ENCODE measurements at places on chromosomes 1 and 21.

- no peak for DNase-seq
Measured at GRCh38 chr21:34345892-34346291, 17.9 kb upstream of the KCNE2 start.

DNA sequence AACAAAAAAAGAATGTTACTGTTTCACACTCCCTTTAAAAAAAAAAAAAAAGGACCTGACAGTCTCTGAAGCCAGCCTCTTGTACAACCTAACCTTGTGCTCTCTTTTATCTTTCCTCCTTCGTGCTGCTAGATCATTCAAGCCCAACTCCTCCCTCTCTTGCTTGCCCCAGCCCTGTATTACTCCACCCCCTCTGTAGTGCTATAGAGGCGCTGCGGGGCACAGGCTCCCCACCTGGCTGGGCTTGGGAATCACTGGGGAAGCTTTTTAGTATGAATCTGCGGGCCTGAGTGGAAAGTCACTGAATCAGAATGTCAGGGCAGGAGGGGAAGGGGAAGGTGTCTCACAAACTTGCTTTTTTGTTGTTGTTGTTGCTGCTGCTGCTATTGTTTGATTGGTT is 383.7 kb upstream of the CAMK1G start:
- no peak for DNase-seq

DNA sequence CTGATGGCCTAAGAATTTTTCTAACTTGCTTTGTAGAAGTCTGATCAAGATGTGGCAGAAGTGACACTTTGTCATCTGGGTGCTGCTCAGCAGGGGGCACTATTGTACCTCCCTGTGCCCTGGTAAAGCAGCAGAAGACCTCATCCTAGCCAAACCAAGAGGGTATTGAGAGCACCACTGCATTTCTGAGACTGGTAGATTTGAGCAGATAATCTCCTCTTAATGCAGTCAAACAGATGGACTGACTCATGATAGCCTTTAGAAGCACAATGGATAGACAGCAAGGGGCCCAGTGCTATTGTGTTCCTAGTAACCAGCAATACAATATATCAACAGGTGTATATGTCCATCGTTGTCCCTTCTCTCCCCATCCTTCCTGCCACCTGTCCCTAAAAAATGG is 5.7 kb downstream of the TPM3 start:
- DNase-seq = peak; percentile 72

GRCh38 chr1:11314959-11315358 is 42.0 kb downstream of the UBIAD1 start:
- DNase-seq = no peak

DNA sequence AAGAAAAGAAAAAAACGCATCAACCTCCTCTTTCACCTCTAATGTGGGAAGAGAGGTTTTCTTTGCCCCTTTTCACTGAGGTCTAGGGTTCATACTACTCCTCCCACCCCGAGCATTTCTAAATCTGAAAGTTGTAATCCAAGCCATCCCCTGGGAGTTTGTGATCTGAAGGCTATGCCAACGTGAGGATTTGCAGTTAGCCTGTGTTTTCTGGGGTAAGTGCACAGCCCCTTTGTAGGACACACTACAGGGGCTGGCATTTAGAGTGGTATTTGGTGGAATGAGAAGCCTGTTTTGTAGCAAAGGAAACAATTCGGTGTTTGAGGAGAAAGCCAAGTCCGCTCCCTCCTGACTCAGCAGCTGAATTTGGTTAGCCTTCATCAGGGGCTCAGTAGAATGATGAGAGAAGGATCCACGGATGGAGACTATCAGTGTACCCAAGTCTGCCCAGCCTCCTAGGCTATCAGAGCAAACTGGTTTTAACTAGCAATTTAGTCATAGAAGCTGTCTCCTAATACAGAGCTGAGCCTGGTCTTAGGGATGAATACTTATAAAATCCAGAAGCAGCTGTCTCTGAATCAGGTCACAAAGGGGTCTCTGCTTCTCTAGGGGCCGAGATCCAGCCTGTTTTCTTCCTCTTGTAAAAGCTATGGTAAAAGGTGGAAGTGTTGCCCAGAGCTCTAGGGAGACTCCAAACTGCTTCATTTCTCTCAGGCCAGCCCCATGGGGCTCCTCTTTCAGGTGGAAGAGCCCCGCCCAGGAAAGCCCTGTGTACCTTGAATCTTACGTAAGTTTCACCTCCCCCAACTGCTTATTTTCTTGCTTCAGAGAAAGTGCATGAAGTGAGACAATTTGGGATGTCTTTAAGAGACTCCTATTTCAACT is 2.1 kb downstream of the PCP4L1 start:
- DNase-seq = no peak

GRCh38 chr1:60431593-60431992 is 358.0 kb upstream of the C1orf87 start:
- DNase-seq = no peak

DNA sequence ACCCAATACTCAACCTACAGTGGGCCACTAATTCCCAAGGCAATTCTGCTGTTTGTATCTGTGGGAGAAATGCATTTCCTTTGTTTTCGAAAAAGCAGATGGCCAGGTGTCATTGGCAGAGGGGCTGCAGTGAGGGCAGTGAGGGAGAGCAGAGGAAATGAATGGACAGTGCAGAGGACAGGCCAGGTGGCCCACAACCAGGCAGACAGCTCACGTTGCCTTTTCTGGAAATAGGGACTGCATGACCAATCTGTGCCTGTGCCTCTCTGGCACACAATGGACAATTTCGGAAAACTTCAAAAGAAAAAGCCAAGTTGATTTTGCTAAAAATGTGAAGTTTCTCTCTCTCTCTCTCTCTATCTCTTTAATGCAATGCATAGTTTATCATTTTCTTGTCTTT is 52.6 kb upstream of the ETS2 start:
- DNase-seq = no peak

DNA sequence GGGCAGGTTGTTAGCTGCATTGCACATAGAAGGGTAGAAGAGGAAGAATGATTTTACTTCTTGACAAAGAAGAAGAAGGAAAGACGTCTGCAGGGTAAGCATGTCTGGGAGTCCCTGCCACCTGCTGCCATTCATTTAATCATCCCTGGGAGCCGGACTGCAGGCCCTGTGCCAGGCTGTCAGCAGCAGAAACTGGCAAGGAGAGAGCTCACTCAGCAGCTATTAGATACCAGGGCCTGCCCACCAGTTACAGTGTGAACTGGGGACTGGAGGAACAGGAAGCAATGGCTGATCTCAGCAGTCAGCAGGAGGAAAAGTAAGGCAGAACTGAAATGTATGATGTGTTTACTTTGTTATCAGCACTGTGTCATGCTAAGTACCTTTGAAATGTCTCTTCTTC is 75.7 kb upstream of the C1orf87 start:
- no peak for DNase-seq

GRCh38 chr21:40646651-40647050 is 200.3 kb downstream of the DSCAM start:
- no peak for DNase-seq

DNA sequence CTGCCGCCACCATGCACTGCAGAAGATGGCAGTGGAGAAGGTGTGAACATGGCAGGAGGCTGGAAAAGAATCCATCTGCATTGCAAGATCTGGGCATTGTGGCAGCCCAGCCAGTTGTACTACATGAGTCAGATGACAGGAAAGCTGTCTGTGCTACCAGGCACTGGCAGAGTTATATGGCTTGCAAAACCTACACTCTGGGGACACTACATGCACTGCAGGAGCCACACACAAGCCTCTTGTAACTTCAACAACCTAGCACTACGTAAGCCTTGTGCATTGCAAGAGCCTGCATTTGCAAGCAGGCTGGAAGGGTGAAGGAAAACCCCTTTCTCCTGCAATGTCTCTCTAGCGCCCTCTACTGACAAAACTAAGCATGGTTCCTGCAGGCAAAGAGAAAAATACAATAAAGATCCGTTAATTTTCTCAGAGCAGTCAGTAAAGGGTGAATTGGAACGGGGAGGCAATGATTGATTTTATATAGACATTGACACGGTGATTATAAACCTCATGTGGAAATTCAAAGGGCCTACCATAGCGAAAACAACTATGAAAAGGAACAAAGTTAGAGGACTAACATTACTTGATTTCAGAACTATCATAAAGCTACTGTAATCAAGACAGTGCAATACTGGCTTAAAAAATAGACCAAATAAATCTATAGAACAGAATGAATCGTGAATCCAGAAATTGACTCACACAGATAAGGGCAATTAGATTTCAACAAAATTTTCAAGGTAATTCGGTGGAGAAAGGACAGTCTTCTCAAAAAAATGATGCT is 26.2 kb upstream of the DYNLT5 start:
- peak; percentile 70 for DNase-seq

DNA sequence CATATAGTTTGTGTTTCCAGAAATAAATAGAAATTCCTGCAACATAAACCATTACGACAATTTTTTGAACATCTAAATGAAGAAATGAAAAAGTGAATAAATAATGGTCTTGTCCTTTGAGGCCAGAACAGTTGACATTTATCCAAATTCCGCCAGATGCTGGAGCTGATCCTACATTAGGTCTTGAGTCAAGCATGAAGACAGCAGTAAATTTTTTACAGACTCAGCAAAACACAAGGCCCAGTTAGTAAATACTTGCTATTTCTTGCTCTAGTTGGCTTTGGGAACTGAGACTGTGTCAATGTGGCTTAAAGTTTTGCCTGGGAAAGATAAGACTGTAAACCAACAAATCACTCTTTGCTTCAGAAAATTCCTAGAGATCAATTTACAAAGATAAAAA is 540.1 kb upstream of the RGS18 start:
- DNase-seq = no peak

DNA sequence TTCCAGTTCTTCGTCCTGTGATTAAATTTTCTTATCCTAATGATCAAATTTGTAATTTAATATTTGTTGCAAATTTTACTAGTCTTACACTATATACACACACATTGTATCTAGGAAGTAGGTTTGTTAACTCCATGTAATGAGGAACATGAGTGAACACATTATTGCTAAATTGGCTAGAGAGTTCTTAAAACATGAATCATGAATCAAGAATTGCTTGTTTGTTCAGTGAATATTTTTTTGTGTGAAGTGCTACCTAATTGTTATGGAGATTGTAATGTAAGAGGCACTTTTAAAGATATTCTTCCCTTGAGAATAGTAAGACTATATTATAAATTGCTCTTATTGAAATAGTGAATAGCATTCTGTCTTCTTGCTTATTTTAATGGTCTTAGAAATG is 4.6 kb downstream of the GPSM2 start:
- peak; percentile 46 for DNase-seq

DNA sequence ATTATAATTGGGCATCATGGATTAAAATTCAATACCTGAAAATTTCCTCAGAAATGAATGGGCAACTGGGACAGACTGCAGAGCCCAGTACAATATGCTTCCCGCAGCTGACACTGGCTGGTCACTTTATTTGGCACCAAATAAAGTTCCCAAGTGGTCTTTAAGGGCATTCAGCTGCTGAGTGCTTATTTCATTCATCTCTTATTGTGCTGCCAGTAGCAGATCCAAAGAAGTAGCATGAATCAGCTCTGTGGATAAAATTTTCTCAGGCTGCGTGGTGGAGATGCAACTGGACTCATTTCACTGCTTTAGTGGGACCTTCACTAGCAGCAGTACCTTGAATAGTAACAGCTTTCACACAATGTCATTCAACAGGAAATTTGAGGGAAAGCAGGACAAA is 226.3 kb upstream of the ADGRL2 start:
- DNase-seq = no peak

- no peak for DNase-seq
Measured at GRCh38 chr1:245693116-245693793, 538.5 kb downstream of the KIF26B start.

GRCh38 chr1:83102630-83103071 is 896.3 kb downstream of the TTLL7 start:
- no peak for DNase-seq

GRCh38 chr21:46500224-46500861 is 41.7 kb downstream of the DIP2A start:
- DNase-seq = no peak

DNA sequence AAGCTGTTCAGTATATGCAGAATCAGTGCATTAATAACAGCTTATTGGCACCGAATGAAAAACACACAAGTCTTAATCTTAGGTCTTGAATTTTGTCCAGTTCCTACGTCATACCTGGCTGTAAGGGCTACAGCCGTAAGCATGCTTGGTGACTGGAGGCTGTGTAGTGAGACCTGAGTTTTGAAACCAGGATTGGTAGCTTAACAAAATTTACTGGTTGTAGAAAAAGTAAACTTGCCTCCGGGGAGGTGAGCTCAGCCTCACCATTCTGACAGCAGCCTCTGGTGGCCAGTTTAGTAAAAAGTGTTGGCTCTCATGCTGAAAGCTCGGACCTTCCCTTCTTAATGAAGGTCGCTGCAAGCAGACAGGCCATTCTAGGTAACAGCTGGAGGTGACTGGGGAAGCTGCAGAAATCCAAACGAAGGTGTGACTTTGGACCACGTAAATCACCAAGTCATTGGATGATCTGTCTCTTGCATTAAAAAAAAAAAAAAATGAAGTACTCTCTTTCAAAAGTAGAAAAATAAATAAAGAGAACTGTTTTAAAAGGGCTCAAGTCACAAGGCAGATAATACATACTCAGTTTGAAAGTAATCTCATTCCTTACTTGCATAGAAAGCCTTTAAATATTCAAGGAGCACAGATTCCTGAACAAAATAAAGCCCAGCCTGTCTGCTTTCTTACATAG is 48.9 kb downstream of the HLCS start:
- no peak for DNase-seq

DNA sequence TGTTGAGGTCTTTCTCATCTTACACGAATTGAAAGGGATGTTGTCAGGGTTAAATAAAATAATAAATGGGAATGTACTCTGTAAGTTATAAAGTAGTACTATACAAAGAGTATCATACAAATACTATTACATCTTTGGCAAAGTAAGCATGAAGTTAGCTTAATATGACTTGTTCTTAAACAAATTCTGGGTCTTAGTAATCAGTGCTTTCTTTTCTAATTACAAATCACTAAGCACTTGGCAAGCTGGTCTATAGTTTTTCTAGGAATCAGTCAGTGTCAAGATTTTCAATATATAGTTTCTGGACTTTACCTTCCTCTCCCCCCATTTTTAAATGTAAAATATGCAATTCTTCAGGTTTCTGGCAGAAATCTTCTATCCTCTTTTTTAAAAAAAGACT is 6.9 kb downstream of the LYST start:
- DNase-seq = no peak

GRCh38 chr1:34612091-34612827 is 142.6 kb upstream of the GJB5 start:
- no peak for DNase-seq

- DNase-seq = no peak
Measured at GRCh38 chr21:36029309-36029708, 31.0 kb downstream of the SETD4 start.

GRCh38 chr1:72946903-72947499 is 664.7 kb upstream of the NEGR1 start:
- DNase-seq = no peak
